Stimulated activated CD4-positive, alpha-beta T cell treated with anti-CD3 and anti-CD28 coated beads, Interleukin-1b, Interleukin-23, amount 100 ng/mL, for 4 hours (primary cell): ENCODE measurements at places on chromosomes 7 and 10.

- no peak for DNase-seq
Measured at GRCh38 chr7:98956469-98956868, 78.1 kb downstream of the TRRAP start.

- DNase-seq: no peak
Measured at GRCh38 chr10:5453749-5454489, 41.6 kb downstream of the NET1 start.

- no peak for DNase-seq
Measured at GRCh38 chr10:114391599-114391998, 12.7 kb downstream of the AFAP1L2 start.

DNA sequence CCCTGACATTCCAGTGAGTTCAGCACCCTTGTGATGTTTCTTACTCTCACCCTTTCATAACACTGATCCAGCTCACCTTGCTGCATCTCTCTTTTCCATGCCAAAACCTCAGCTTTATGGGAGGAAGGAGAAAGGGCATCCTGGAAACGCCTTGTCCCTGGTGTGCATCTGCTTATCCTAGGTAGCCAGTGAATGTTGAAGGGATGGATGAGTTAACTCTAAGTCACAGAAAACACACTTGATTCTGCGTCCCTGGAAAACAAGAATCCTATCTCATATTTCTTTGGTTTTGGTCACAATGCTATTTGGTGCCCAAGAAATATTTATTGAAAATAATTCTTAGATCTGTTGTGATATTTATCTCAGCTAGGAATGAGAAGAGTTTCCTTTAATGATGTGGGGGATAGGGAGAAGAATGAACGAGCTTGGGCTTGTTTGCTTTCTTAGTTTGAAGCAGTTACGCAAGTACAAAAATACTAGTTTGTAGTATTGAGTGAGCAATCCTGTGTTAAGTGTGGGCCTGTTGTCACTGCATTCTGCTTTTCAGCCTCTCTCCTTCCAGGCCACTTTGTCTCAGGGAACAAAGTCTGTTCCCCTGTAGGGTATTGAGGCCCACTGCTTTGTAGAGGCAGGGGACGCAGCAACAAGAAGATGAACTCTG lies 126.5 kb downstream of the ARID5B start:
- no peak for DNase-seq

DNA sequence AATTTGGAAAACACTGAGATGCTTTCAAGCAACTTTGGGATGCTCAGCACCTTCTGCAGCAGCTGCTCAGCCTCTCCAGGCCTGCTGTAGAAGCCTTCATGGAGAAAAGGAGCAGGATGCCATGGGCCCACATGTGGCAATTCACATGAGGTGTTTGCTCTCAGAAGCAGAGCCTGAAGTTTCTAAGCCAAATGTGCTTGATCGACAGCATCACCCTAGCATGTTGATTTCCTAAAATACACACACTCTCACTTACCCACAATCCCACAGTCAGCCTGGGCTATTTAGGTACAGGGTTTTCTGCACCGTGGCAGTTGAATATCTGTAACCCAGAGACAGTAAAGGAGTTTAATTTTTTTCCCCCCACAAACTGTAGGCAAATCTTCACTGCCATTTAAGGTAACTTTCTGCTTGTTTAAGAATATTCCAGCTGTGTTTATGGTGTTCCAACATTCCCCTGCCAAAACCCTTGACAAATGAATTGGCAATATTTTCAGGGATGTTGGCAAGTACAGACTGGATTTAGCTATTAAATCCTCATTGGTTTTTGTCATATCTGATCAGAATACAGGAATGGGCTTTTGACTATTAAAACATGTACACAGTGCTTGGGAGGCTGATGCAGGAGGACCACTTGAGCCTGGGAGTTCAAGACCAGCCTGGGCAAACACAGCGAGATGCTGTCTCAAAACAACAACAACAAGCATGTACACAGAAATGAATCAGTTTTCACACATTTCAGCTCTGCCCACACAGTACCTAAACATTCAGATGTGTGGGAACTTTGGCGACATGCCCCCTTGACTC lies 244.2 kb downstream of the CELF2 start:
- no peak for DNase-seq

DNA sequence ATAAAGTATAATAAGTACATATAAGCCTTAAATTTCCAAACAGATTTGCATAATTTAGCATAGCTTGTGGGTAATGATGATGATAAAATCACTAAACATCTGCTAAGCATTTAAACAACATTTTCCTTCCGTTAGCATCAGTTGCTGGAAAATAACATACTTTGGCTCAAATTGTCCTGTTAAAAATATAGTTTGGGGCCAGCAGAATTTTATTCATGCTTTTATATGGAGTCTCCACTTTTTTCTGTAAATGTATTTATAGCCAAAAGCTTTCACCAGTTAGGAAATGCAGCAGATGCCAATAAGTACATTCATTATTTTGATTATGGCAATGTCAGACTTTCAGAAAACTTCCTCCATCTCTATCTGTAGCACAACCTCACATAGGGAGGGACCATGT lies 107.2 kb downstream of the CNTNAP2 start:
- DNase-seq: no peak
